ENCODE measurements at places on chromosomes 12 and 14. TPM values are rescaled to one million over a fixed set of nuclear protein-coding genes. Genes with fewer than 3 reads are reported as not detected.

The ARG2 gene
- 10.2 TPM for total RNA-seq

- no peaks in the 10 kb centered on the region for H3K27me3 ChIP-seq
- no peak overlapping the region for H3K4me3 ChIP-seq
- no peaks in the 10 kb centered on the region for H3K4me1 ChIP-seq
- no peaks in the 10 kb centered on the region for H3K36me3 ChIP-seq
Measured at GRCh38 chr12:44465139-44465538, 411.0 kb downstream of the NELL2 start.

- H3K4me1 ChIP-seq = no peaks in the 10 kb centered on the region
- no peaks in the 10 kb centered on the region for H3K27me3 ChIP-seq
- DNase-seq = no peak
- H3K27ac ChIP-seq = no peak overlapping the region
- H3K4me3 ChIP-seq = no peak overlapping the region
Measured at GRCh38 chr14:52253503-52253902, 14.0 kb upstream of the PTGDR start.

DNA sequence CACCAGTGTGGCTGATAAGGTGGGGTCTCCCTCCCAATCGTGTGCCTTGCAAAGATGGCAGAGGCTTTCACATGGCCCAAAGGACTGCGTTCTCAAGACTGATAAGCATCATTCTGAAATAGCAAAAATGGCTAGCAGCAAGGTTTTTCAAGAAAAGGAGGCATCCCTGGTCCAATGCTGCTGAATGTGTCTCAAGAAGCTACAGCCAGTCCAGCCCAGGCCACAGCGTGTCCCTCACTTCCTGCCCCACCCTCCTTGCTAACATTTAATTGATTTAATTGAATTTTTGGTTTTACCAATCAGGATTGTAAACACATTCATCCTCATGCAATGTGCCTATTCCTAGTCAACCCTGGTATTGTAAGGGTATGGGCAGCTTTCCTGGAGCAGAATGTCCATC, 55.9 kb downstream of the C14orf132 start:
- no peak for DNase-seq
- H3K36me3 ChIP-seq = no peaks in the 10 kb centered on the region
- peaks cover 53% of the 10 kb centered on the region for H3K4me1 ChIP-seq
- 0 out of 2 replicates have a peak overlapping the region, but pooled peaks have one; percentile 11 for H3K4me3 ChIP-seq
- peak overlapping the region; percentile 45 for H3K27ac ChIP-seq

All from PC-9 (cell line).